Ammon's horn (tissue), 1 donor: ENCODE measurements at places on chromosomes 12 and 14.

DNA sequence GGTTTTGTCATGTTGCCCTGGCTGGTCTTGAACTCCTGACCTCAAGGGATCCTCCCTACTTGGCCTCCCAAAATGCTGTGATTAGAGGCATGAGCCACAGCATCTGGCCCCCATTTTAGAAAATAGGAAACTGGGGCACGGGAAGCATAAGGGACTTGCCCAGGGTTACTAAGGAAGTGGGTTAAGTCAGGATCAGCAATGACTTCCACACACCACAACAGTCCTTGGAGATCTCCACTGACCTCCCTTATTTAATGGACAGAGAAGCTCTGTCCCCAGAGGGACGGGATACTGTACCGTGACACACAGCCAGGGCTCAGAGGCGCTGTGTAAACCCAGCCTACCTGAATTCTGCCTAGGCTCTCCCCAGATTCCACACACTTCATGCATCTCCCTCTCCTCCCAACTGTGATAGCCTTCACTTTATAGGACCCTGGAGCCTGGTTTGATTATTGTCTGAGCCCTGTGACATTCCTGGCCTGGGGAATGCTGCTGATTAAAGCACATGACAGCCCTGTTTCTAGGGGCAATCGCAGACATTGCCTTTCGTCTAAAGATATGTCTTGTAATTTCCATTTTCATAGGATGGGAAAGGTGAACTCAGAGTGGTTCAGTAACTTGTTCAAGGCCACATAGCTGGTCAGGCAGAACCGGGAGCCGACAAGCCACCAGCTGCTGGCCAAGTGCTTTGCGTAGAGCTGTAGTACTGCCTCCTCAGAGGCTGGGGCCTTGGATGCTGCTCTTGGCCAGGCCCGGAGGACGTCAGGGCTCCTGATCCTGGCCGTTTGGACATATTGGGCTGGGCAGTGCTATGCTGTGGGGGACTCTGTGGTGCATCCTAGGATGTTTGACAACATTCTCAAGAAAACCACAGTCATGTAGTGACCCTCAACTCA lies 20.8 kb downstream of the SERPINA1 start:
- no peak for DNase-seq

GRCh38 chr12:89238593-89238992 lies 113.7 kb downstream of the DUSP6 start:
- peak; percentile 14 for DNase-seq

GRCh38 chr12:4025181-4026019 lies 152.2 kb upstream of the PARP11 start:
- no peak for DNase-seq

DNA sequence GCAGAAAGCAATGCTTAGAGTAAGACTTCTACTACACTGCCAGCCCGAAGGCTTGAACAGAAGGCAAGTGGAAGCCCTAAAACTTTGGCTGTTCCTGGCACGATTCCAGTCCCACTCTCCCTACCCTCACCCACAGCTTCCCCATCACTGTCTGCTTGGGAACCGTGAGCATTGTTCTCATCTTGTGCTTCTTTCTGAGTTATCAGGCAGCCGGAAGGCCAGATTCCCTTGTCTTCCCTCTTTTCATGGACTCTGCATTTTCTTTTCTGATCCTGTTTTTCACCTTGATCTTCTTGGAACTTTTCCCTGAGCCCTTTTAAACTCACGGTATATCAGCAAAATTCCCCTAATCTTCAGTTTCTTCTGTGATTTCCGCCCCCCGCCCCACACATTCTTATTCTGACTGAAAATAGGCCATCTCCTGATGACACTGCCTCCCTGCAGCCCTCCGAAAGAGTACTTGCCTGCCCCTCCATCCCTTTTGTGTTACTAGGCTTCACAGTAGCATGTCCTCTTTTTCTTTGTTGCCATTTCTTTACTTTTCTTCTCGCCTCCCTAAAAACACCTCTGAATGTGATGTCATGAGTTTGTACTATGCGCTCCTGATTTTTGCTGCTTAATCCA lies 29.9 kb downstream of the RCOR1 start:
- peak; percentile 65 for DNase-seq

DNA sequence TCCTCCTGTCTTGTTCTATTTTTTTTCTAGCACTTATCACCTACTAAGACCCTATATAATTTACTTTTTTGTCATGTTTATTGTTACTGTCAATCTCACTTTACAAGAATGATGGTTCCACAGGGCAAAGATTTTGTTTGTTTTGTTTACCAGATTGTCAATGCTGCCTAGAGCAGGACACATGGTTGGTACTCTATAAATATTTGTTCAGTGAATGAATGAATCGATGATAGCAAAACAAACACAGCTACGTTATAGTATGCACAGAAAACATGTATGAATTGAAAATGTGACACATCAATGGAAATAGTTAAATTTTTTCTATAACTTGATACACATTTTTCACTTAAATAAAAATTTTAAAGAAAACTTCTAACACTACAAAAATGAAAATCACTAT lies 67.1 kb upstream of the KRR1 start:
- DNase-seq, result no peak

GRCh38 chr12:131027264-131027663 lies 73.6 kb downstream of the ADGRD1 start:
- DNase-seq, result no peak

- no peak for DNase-seq
Measured at GRCh38 chr12:75577812-75578211, 66.4 kb upstream of the KRR1 start.

DNA sequence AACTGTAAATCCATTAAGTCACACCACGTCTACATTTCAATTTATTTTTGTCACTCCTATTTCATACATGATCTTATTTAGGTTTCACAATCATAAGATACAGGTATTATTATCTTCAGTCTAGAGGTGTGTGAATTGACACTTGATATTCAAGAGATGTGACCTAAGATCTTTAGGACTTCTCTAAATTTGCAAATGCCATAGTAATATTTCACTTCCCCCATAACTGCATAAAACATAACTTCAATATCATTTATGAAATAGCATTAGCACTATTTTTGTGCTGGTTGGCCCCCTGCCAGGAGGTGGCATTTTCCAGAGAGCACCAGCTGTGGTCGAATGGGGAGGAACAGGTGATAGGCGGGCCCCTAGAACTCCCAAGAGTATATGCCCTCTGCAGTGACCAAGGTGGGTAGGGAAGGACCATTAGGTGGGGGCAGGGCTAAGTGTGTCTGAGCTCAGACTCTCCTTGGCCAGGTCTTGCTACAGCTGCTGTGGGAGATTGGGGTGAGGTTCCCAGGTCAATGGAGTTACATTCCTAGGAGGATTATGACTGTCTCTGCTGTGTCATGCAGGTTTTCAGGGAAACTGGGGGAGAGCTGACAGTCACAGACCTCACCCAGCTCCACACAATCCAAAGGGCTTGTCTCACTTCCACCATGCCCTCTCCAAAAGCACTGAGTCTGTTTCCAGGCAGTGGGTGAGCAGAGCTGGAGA lies 49.2 kb upstream of the ERGIC2 start:
- no peak for DNase-seq

GRCh38 chr14:74979442-74980397 lies 23.0 kb upstream of the EIF2B2 start:
- DNase-seq, result no peak

GRCh38 chr12:59929110-59929509 lies 333.3 kb downstream of the SLC16A7 start:
- no peak for DNase-seq

DNA sequence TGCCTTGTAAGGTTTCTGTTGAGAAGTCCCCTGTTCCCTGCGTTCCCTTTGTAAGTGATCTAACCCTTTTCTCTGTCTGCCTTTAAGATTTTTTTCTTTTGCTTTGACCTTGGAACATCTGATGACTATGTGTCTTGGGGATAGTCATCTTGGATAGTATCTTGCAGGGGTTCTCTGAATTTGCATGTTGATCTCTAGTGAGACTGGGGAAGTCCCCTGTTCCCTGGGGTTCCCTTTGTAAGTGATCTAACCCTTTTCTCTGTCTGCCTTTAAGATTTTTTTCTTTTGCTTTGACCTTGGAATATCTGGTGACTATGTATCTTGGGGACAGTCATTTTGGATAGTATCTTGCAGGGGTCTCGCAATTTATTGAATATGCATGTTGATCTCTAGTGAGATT lies 38.2 kb upstream of the TMX1 start:
- no peak for DNase-seq

GRCh38 chr12:51449580-51450246 lies 25.1 kb downstream of the SLC4A8 start:
- no peak for DNase-seq

DNA sequence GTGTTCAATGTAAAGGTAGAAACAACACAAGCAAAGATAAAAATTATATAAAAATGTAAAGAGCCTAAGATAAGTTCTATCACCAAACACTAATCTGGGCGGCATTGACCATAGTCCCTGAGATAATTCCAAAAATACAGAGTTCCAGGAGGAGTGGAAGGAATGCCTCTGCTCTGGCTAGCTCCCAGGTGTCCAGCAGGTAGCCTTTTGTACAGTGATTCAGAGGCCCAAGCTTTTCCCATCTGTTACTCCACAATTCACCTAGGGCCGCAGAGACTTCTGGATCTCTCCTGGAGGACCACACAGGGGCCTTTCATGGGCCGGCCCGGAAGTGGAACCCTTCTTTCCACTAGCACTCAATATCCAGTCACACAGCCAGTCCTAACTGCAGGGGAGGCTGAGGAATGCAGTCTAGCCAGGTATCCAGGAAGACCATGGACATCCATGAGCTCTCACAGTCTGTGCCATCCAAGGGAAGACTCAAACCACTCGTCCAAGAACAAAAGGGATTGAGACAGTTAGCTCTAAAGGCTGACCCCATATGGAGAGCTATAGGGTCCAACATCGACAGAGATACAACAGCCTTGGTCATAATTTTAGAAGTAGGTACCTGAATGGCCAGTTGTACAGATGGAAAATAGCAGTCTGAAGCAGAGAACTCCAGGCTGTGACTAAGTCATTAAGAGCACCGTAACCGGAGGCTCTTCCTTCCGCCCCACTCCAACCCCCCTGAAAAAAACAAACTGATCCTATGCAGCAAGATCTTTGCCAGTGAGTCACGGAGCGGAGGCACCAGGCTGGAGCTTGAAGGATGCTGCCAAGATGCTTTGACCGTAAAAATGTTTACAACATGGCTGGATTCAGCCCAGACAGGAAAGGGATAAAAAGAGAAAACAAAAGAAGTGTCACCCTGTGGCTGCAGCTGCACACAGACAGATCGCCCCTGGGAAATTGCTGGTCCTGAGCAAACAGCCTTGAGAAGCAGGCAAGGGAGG lies 204.8 kb downstream of the NUAK1 start:
- no peak for DNase-seq

- DNase-seq, result no peak
Measured at GRCh38 chr12:121611306-121611705, 15.0 kb upstream of the ORAI1 start.

GRCh38 chr12:94255006-94255405 lies 106.6 kb downstream of the PLXNC1 start:
- no peak for DNase-seq

DNA sequence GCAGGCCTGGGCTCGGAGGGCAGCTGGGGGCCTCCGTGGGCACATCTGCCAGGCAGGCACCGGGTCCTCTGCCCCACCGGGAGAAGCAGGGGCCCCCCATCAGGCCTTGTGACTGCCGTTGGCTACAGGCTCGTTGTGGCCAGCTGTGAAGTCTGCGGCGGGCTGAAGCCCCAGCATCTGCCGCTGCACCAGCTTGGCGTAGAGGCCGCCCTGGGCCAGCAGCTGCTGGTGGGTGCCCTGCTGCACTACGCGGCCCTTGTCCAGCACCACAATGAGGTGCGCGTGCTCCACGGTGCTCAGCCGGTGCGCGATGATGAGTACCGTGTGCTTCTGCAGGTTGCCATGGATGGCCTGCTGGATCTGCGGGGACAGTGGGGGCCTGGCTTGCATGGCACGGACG lies 33.9 kb upstream of the VPS37B start:
- DNase-seq, result no peak

GRCh38 chr12:102542816-102543440 lies 62.6 kb upstream of the IGF1 start:
- DNase-seq, result no peak

DNA sequence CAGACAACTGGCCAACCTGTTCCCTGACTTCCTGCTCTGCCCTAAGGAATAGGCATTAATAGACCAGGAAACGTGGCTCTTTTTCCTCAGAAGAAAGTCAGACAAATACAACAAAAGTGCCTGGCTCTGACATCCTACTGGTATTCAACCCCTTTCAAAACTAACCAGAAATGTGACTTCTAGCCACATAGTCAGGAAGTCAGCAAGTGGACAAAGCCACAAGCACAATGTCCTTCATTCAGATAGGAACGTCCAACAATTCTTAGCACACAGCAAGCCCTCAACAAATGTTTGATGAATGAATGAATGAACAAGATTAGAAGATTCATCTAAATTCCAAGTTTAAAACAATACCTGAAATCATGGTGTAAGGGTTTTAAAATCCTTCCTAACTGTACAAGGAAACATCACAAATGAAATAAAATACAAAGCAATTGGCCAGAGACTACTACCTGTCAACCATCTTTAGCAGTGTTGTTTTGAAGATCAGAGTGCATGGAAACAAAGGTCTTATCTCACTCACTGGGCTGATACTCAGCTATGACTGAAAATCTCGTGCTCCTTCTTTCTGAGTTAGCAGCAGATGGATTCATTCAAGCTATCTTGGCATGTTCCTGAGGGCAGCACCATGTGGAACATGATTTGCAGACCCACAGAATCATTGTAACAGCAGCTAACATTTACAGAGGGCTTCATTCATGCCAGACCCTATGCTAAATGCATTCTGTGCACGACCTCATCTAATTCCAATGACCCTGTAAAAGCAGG lies 16.5 kb downstream of the APPL2 start:
- DNase-seq, result no peak

DNA sequence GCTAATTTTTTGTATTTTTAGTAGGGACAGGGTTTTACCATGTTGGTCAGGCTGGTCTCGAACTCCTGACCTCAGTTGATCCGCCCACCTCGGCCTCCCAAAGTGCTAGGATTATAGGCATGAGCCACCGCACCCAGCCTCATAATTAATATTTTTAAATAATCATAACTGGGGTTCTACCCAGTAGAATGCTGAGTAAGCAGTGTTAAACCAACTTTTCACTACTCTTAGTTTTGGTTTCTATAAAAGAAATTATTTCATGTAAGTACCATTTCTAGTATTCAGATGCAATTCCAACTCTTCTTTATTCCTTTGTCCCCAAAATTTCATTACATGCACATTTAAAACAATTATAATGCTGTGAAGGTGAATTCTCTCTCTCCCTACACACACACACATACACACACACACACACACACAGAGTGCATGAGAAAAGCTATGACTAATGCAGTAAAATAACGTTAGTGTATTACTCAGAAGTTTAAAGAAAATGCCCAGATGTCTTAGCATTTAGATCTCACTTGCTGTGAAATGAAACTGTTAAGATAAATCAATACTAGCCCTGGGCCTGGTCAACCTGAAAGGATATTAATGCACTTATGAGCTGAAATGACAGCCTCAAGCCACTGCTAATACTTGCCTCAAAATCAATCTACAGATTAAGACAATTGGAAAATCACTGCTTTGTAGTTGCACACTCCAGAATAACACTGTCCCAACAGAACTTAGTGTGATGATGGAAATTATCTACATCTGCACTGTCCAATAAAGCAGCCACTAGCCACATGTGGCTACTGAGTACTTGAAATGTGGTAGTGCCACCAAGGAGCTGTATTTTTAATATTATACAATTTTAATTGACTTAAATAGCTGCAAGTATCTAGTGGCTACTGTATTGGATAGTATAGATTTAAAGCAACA lies 36.0 kb downstream of the PTPN21 start:
- DNase-seq, result no peak

- no peak for DNase-seq
Measured at GRCh38 chr12:12891881-12892355, 556 bp downstream of the GPRC5A start.

- no peak for DNase-seq
Measured at GRCh38 chr12:32155961-32156529, 49.4 kb downstream of the BICD1 start.
